ENCODE measurements at places on chromosomes 12 and 14. TPM values are rescaled to one million over a fixed set of nuclear protein-coding genes. Genes with fewer than 3 reads are reported as not detected.

GRCh38 chr12:131209082-131210070 lies 255.7 kb downstream of the ADGRD1 start:
- H3K27ac ChIP-seq: no peak overlapping the region
- H3K27me3 ChIP-seq: no peaks in the 10 kb centered on the region
- H3K4me3 ChIP-seq: no peak overlapping the region
- no peaks in the 10 kb centered on the region for H3K4me1 ChIP-seq

- H3K4me1 ChIP-seq: no peaks in the 10 kb centered on the region
- H3K36me3 ChIP-seq: no peaks in the 10 kb centered on the region
Measured at GRCh38 chr14:26330982-26331381, 266.9 kb downstream of the NOVA1 start.

GRCh38 chr14:84080944-84081343 lies 1449.0 kb upstream of the FLRT2 start:
- no peak overlapping the region for H3K27ac ChIP-seq
- H3K4me3 ChIP-seq: no peak overlapping the region
- no peaks in the 10 kb centered on the region for H3K36me3 ChIP-seq
- no peaks in the 10 kb centered on the region for H3K4me1 ChIP-seq
- H3K27me3 ChIP-seq: no peaks in the 10 kb centered on the region

DNA sequence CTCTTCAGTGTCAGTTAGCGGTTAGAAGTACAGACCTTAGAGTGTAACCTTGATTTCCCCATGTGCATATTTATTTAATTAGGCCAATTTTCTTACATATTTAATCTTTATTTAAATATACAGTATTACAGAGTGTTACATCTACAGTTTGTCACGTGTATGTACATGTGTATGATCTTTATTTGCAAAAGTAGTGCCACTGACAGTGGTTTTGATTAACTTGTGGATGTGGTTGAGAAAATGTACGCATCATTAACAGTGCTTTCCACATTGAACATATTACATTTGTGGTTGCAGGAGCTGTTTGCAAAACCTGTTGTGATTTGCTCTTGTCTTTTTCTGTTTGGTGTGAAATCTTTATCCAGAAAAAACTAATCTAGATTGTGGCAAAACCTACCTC lies 535.5 kb downstream of the FLRT2 start:
- no peaks in the 10 kb centered on the region for H3K27me3 ChIP-seq
- no peak for DNase-seq
- H3K36me3 ChIP-seq: no peaks in the 10 kb centered on the region
- H3K4me3 ChIP-seq: no peak overlapping the region

DNA sequence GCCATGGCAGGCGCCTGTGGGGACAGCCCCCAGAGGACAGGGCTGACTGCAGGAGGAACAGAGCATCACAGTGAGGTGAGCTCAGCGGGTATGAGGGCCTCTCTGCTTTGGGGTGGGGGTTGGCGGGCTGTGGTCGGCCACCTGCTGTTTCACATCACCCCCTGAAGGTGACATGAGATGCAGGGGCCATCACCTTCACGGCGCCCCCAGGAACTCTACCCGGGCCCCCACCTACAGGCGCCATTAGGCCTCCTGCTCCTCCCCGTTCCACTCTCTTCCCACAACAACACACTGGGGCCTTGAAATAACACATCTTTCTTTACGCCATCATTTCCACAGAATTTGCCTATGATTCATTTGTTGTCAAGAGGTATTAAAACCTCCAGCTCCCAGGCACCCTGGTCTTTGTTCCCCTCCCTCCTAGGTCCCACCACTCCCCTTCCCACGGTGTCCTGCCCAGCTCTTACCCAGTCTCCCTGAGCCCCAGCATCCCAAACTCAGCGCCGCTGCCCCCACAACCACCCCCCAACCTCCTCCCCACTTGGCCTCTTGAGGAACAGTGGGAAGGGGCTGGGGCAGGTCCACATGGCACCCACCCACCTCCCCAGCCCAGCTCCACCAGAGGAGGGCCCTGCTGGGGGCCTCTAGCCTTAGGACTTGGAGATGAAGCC lies 12.7 kb upstream of the HDAC7 start:
- H3K27me3 ChIP-seq: no peaks in the 10 kb centered on the region
- peaks cover 20% of the 10 kb centered on the region for H3K4me1 ChIP-seq
- H3K4me3 ChIP-seq: no peak overlapping the region
- no peak for DNase-seq
- H3K36me3 ChIP-seq: no peaks in the 10 kb centered on the region
- H3K27ac ChIP-seq: no peak overlapping the region

- no peaks in the 10 kb centered on the region for H3K36me3 ChIP-seq
- peak; percentile 28 for DNase-seq
- no peaks in the 10 kb centered on the region for H3K27me3 ChIP-seq
Measured at GRCh38 chr12:68559246-68559645, 51.5 kb upstream of the RAP1B start.

DNA sequence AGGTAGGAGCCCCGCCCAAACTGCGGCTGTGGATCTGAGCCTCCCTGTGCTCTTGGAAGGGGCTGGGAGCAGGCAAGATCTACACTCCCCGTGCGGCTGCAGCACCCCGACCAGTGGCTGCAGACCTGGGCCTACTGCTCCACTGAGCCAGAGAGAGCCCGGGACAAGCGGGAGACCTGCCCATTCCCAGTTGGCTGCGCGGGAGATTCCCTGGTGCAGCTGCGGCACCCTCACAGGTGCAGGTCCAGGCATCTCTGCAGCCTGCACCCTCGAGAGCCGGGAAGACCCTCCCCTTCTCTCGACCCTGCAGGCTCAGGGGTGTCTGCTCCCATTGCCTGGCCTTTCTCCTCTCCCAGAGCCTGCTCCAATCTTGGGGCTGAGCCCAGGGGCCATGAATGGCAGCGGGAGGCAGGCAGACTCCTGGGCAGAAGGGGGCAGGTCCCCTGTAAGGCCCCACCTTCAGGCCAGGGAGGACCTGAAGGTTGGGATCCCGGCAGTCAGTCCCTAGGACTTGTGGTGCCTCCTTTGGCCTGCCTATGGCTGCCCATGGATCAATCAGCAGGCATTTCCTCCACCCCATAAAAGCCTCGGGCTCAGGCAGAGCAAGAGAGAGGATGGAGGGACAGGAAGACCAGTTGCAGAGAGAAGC lies 8.8 kb upstream of the A2M start:
- no peaks in the 10 kb centered on the region for H3K36me3 ChIP-seq
- no peaks in the 10 kb centered on the region for H3K4me1 ChIP-seq
- DNase-seq: no peak
- H3K4me3 ChIP-seq: no peak overlapping the region

DNA sequence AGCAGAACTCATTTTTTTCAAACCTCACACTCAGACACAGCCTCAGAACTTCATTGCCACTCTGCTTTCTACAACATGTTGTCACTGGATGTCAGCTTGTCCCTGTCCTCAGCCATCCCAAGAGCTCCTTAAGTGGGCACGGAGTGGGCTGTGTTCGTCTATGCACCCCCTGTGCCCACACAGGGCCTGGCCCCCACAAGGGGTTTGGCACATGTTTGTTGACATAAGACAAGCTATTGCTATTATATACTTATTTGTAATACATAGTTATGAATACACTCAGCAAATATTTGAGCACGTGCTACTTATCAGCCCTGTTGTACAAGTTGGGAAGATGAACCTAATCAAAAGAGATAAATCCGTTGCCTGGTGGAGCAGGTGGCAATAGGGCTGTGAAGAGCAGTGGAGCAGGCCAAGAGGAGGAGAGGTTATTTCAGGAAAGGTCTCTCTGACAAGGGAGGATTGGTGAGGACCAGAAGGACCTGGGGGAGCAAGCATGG lies 4.3 kb upstream of the BDKRB1 start:
- H3K36me3 ChIP-seq: no peaks in the 10 kb centered on the region
- no peak overlapping the region for H3K4me3 ChIP-seq
- H3K27me3 ChIP-seq: no peaks in the 10 kb centered on the region
- DNase-seq: no peak
- peaks cover 72% of the 10 kb centered on the region for H3K4me1 ChIP-seq

DNA sequence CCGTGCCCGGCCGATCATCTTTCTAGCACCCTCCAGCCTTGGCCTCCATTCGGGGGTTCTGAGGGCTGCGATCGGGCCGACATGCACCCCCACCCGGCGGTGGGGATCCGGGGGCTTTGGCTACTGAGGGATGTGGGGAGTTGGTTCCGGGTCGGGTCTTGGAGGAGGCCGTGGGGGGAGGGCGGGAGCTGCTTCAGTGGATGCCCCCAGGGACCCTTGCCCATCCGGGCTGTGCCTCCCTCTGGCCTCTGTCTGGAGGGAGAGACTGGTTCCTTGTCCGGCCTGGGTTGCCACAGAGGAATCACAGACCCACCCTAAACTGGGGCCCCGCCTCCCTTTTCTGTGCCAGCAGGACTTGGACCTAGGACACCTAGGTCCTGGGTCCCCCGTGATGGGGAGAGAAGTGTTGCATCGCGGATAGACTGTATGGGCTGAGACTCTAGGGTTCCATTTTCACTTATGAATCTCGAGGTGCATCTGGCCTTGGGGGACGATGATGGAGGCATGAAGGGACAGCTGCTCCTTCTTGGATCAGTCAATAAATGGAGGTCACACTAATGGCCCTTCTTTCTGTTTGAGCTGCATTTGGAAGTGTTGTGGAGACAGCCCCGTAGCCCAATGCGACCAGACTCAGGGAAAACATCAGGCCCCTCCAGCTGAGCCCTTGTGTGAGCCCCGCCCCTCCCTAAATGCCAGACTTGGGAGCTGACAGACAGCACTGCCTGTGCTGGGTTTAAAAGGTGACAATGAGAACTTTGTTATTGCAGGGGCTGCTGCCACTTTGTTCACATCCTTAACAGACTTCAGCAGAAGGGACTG lies 577 bp downstream of the DTX3 start:
- H3K4me3 ChIP-seq: peak overlapping the region; percentile 88
- H3K4me1 ChIP-seq: peaks cover 10% of the 10 kb centered on the region
- no peaks in the 10 kb centered on the region for H3K27me3 ChIP-seq
- peak; percentile 64 for DNase-seq
- H3K27ac ChIP-seq: peak overlapping the region; percentile 27
- H3K36me3 ChIP-seq: no peaks in the 10 kb centered on the region

DNA sequence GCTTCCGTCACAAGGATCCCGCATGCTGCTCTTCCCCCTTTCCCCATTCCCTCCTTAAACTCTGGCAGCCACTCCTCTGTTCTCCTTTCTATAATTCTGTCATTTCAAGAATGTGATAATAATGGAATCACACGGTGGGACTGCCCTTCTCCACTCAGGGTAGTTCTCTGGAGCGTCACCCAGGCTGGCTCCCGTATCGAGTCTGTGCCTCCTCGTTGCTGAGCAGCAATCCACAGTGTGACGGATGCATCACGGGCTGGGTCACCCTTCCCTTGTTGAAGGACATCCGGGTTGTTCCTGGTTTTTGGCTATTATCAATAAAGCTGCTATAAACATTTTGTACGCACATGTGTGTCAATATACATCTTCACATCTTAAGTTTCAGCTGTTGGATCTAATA lies 5.7 kb upstream of the SYNE3 start:
- no peak for DNase-seq
- H3K36me3 ChIP-seq: no peaks in the 10 kb centered on the region
- H3K27me3 ChIP-seq: no peaks in the 10 kb centered on the region
- no peak overlapping the region for H3K27ac ChIP-seq
- H3K4me3 ChIP-seq: no peak overlapping the region

GRCh38 chr12:12315838-12316237 lies 34.2 kb downstream of the MANSC1 start:
- H3K27ac ChIP-seq: no peak overlapping the region
- H3K27me3 ChIP-seq: no peaks in the 10 kb centered on the region
- H3K4me1 ChIP-seq: peaks cover 14% of the 10 kb centered on the region
- H3K36me3 ChIP-seq: no peaks in the 10 kb centered on the region
- no peak for DNase-seq

- H3K27me3 ChIP-seq: no peaks in the 10 kb centered on the region
- no peaks in the 10 kb centered on the region for H3K36me3 ChIP-seq
- H3K4me1 ChIP-seq: no peaks in the 10 kb centered on the region
- no peak overlapping the region for H3K27ac ChIP-seq
Measured at GRCh38 chr12:128994856-128995255, 141.6 kb downstream of the GLT1D1 start.

DNA sequence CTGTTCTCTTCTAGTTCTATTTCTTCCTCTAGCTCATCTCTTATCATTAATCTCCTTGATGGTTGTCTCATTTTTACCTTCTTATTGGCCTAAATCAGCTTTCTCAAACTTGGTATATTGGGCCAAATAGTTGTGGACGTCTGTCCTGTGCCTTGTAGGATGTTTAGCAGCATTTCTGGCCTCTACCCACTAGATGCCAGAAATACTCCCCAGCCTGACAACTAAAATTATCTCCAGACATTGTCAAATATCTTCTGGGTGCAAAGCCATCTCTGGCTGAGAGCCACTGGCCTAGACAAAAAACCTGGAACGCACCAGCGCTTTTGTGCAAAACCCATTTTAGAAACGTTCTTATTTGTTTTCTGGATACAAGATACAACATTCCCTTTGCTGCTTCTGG lies 38.8 kb upstream of the LRRC10 start:
- H3K27ac ChIP-seq: no peak overlapping the region
- no peak for DNase-seq
- no peaks in the 10 kb centered on the region for H3K27me3 ChIP-seq
- peaks cover 17% of the 10 kb centered on the region for H3K4me1 ChIP-seq

DNA sequence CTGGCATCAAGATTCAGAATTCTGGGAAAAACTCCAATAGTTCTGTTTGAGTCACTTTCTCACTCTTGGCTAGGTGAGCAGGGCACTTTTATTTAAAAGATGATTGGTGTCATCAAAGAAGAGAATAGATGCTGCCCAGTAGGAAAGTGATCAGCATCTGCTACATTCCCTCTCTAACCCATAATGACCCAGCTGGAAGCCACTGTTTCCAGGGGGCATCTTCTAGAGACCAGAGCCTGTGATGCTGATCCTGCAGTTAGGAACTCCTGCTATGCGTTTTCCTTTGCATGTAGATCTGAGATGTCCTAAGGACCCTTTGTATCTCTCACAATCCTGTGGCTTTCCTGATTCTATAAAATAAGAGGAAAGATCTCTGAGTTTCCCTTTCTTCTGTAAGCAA lies 79.9 kb upstream of the TMTC1 start:
- no peak for DNase-seq
- H3K4me3 ChIP-seq: no peak overlapping the region
- no peak overlapping the region for H3K27ac ChIP-seq
- no peaks in the 10 kb centered on the region for H3K36me3 ChIP-seq
- H3K27me3 ChIP-seq: no peaks in the 10 kb centered on the region

GRCh38 chr12:100199347-100200149 lies 1.1 kb upstream of the ACTR6 start:
- DNase-seq: peak; percentile 56
- H3K4me1 ChIP-seq: peaks cover 7% of the 10 kb centered on the region
- peak overlapping the region; percentile 97 for H3K4me3 ChIP-seq
- H3K27ac ChIP-seq: peak overlapping the region; percentile 78
- no peaks in the 10 kb centered on the region for H3K36me3 ChIP-seq

DNA sequence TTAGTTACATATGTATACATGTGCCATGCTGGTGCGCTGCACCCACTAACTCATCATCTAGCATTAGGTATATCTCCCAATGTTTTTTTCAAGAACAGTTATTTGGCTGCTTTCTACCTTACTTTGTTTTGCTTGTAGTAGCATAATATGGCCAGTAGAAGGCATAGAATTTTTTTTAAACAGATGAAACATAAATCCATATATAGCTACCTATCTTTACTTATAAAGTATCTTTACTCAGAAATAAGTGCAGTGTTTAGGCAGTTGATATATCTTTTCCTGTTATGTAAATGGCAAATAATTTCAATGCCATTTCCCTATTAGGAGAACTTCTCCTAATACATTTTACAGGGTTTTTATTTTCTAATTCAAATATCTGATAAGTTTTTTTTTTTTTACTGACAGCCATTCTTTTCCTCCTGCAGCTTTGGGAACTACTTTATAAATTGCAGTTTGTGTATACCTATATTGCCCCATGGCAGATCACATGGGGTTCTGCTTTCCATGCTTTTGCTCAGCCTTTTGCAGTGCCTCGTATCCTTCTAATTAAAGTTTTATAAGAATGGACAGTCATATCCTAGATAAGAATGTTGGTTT lies 143.1 kb downstream of the PCNX1 start:
- H3K27ac ChIP-seq: peak overlapping the region; percentile 78
- peaks cover 20% of the 10 kb centered on the region for H3K4me1 ChIP-seq

RIN3 gene
- 1.8 TPM for total RNA-seq

ACOT6 gene
- total RNA-seq: not detected

CLEC2A gene
- not detected for total RNA-seq

DIO2 gene
- 31.5 TPM for total RNA-seq

CPM gene
- 8.5 TPM for total RNA-seq

Data from GM23248 (cell line).